ENCODE measurements at places on chromosomes 3 and 15.

GRCh38 chr15:93706495-93707292 lies 524.7 kb upstream of the MCTP2 start:
- DNase-seq, result no peak

GRCh38 chr3:42507252-42507651 lies 4.8 kb downstream of the VIPR1 start:
- DNase-seq, result no peak

DNA sequence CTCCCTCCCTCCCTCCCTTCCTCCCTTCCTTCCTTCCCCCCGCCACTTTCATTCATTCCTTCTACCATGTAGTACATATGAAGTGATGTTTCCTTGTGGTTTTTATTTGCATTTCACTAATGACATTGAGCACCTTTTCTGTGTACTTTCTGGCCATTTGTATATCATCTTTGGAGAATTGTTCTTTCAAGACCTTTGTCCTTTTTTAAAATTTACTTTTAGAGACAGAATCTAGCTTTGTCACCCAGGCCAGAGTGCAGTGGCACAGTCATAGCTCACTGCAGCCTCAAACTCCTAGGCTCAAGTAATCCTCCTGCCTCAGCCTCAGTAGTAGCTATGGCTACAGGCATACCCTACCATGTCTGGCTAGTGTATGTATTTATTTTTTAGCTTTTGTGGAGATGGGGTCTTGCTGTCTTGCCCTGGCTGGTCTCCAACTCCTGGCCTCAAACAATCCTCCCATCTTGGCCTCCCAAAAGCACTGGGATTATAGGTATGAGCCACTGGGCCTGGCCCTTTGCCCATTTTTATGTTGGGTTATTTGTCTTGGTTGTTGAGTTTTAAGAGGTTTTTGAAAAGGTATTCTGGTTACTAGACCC lies 42.0 kb upstream of the CTDSPL2 start:
- DNase-seq, result no peak

- no peak for DNase-seq
These were observed 20.9 kb downstream of the IL12A start for GRCh38 chr3:160009525-160009924.

DNA sequence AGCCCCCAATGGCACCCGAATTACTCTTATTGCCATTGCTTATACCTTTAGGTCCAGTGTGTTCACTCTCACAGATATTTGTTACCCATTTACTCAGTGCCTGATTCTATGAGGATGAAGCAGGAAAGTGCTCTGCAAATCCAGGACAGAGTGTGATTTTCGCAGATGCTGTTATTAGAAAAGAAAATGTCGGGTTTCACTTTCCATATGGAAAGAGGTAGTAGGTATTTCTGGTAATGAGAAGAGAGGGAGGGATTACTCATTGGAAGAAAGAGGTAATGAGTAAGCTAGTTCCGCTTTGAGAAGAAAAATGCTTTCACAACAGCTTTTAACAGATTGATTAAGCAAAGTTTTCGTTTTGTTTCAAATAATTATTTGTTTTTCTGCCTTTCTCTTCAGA lies 336.3 kb upstream of the CFAP20DC start:
- DNase-seq, result no peak

- peak; percentile 6 for DNase-seq
These were observed 279.8 kb downstream of the UACA start for GRCh38 chr15:70483513-70483912.

GRCh38 chr3:136106101-136106500 lies 90.0 kb downstream of the MSL2 start:
- DNase-seq, result no peak

DNA sequence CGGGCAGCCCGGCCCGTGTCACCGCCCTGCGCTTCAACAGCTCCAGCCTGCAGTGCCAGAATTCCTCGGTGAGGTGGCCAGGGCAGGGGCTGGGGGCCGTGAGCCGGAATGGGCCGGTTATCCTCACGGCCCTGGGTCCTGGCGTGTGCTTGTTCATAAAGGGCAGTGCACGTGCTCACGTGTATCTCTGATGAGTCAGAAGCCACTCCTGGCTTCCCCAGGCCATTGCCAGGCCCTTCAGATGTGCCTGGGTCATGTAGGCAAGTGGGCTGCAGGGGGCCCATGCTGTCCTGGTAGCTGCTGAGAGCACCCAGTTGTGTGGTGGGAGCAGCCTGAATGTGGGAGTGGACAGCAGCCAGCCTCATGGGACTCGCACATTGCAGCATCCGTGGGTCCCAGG lies 29.2 kb downstream of the PLXNA1 start:
- no peak for DNase-seq

- no peak for DNase-seq
These were observed 85.7 kb downstream of the TRIM42 start for GRCh38 chr3:140763532-140763931.

- DNase-seq, result no peak
These were observed 7.7 kb upstream of the SEMA3F start for GRCh38 chr3:50147447-50147846.

GRCh38 chr3:123148772-123149171 lies 53.0 kb upstream of the SEC22A start:
- no peak for DNase-seq

GRCh38 chr3:138842483-138843188 lies 7.9 kb upstream of the PIK3CB start:
- DNase-seq, result peak; percentile 60

DNA sequence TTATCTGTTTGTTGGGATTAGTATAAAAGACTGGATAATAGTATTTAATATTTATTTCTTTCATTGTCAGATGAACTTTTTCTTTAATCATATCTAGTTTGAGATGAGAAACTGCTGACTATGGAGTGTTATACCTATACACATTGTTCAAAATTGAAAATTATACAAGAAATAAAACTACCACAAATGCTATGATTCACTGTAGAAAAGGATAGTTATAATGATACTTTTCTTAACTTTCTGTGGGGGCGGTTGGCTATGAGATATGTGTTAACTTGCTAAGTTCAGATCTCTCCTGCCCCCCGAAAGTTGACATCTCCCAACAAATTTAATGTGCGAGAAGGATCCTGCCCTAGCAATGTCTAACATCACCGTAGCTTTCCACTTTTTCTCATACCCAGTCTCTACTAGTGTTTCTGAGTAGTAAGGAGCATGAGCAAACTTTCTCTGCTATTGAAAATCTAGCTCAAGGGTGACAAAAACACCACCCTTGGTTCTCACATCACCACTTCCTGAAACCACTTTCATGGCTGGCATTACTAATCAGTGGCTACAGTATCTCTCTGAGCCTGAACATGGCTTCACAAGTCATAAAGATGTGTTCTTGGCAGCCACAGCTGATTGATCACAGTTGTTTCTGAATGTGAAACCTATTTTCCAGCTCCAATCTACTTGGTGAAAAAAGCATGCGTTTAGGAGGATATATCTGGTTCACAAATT lies 15.8 kb upstream of the SAMMSON start:
- DNase-seq, result no peak

DNA sequence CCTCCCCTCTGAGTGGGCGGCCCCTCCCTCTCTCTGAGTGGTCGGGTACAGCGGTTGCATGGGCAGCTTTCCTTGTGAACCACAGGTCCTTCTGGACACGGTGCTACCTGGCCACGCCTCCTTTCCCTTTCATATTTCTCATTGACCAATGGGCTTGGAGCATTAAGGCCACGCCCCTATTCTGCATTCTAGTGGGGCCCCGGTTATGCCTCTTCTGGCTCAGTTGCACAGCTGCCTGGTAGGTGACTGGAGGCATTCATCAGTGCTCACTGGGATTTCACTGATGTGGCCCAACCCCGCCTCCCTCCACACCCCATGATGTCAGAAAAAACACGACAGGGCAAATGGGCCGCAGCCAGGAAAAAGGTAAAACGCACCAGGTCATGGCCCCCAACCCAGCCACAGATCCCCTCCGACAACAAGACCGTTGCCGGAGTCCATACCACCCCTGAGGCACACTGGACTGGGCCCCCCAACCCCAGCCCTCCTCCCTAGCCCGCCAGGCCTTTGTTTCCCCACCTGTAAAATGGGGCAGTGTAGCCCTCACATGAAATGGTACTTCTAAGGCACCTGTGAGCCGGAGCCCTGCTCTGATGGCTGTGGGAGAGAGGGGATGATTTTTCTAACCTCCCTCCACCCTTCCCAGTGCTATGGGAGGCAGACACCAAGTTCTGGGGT lies 26.3 kb downstream of the NGRN start:
- no peak for DNase-seq

DNA sequence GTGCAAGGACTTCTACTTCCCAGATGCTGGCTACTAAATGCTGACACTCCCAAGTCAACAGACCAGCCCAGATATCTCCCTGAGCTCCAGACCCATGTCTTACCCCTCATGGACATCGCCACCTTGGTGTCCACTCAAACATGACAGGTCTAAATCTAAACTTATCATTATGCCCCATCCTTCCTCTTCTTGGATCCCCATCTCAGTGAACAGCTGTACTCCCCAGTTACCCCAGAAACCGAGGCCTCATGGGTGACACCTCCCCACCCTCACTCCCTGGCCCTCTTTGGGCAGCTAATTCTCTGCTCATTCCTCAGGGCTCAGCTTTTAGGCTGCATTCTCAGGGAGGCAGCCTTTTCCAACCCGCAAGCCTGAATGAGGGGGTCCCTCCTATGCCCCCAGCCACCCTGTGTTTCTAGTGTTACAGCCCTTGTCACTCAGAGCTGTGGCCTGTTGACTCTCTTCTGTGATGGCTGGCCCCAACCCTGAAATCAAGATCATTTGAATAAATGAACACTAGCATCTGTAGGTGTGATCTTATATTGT lies 5.4 kb downstream of the EHD4 start:
- DNase-seq, result no peak

DNA sequence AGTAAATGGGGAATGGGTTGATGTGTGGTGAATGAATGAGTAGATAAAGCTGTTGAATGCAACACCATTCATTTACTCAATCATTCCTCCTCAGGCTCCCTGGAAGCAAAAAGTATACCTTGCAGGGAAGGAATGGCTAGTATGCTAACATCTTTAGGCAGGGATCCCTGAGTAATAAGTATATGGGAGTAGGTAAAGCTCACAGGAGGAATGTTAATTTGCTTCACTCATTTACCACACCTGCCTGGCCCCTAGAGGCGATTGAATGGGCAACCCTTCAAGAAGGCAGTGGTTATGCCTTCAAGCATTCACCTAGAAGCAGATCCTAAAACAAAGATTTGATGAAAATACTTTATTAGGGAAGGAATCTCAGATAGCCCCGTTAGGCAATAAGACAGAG lies 208.7 kb upstream of the GADL1 start:
- DNase-seq, result no peak

DNA sequence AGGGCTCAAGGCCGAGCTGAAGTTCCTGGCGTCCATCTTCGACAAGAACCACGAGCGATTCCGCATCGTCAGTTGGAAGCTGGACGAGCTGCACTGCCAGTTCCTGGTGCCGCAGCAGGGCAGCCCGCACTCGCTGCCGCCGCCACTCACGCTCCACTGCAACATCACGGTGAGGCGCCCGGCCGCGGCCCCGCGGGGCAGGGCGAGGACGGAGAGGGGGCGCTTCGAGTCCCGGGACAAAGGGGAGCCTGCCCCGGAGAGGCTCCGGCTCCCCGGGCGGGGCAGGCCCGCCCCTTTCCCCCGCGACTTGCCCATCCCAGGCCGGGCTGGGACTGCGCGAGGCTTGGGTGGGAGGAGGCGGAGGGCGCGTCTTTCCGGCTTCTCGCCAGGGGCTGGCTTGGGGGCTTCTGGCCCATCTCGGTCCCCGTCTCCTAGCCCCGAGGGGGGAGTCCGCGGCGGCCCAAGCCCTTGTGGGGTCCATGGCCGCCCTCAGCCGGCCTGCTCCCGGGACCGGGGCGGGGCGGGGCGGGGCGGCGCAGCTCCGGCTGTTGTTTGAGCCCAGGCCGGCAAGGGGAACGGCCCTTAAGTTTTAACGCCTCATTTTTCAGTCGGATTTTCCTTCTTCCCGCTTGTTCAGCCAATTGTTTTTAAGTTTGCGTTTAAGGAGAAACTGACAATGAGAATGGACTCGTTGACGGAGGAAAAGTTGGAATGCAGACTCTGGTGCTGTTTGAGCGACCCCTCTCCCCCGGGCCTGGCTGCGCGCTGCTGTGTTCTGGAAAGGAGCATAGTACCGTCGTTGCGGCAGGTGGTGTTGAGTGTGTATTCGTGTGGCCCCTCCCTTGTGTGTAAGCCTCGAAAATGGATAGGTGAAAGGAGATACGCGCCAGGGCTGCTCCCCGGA lies 683 bp downstream of the UBE2Q2 start:
- peak; percentile 42 for DNase-seq

GRCh38 chr15:99475754-99476412 lies 89.9 kb upstream of the MEF2A start:
- no peak for DNase-seq
